Right lobe of liver (tissue), 6 donors: ENCODE measurements at places on chromosomes 3 and 15.

DNA sequence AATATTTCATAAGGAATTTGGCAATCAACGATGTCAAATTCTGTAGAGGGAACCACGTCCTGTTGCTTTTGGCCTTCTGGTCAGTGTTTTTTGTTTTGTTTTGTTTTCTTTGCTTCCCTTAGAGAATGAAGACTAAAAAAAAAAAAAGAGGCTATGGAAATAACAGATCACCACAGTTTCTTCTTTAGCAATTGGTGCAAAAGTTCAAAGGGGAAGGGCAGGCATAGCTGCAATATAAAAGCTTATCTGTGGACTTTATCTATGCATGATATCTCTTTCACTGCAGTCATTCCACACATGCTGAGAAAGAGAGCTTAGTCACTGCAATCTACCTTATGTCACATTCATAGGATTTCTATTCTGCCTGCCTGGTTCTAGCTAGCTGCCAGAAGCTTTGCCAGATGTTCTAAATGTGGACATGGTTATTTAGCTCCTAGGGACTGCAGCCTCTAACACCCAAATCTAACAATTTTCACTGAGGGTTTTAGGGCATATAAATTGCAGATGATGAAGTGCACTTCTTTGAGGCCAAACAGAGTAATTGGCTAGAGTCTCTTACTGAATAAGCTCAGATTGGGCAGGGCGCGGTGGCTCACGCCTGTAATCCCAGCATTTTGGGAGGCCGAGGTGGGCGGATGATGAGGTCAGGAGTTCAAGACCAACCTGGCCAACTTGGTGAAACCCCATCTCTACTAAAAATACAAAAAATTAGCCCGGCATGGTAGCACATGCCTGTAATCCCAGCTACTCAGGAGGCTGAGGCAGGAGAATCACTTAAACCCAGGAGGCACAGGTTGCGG lies 637.2 kb downstream of the NTRK3 start:
- no peaks in the 10 kb centered on the region for H3K36me3 ChIP-seq
- H3K27ac ChIP-seq, result no peak overlapping the region
- no peaks in the 10 kb centered on the region for H3K4me1 ChIP-seq
- H3K4me3 ChIP-seq, result no peak overlapping the region
- H3K27me3 ChIP-seq, result no peaks in the 10 kb centered on the region
- DNase-seq, result no peak

GRCh38 chr15:99605490-99605931 lies 39.7 kb downstream of the MEF2A start:
- DNase-seq, result no peak
- H3K36me3 ChIP-seq, result no peaks in the 10 kb centered on the region

DNA sequence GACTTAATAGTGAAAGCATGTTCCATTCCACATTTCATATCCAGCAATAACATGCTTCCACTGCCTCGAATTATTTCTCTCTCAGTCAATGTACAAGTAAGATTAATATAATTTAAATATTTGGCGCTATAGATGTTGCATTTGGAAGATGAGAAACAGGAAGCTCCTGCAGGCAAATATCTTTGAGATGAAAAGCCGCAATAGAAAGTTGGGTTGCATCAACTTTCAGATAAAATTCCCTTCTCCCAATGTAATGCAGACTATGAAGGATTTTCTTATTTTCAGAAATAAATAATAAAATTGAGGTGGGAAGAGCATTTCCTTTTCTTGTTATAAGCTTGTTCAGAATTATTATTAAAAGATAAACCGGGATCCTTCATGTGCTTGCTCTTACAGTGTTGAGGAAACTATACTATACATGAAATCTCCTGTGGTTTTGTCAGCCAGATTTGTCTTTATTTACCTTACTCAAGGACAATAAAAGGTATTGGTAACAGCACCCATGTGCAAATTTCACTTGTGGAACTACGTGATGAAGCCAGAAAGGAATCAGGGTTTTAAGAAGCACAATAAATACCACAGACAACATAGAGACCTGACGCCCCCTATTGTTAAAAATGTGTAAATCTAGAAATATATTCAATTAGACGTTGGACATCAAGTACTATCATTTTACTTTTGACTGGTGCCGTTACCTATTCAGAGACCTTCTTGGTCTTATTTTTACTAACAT lies 307.0 kb downstream of the ARPP21 start:
- no peaks in the 10 kb centered on the region for H3K27me3 ChIP-seq
- H3K4me3 ChIP-seq, result no peak overlapping the region
- H3K4me1 ChIP-seq, result no peaks in the 10 kb centered on the region
- no peak for DNase-seq

- no peaks in the 10 kb centered on the region for H3K27me3 ChIP-seq
- no peak for DNase-seq
- H3K4me3 ChIP-seq, result no peak overlapping the region
- H3K4me1 ChIP-seq, result peaks cover 10% of the 10 kb centered on the region
- no peak overlapping the region for H3K27ac ChIP-seq
These were observed 178.8 kb downstream of the KLHL25 start for GRCh38 chr15:85615930-85616329.

DNA sequence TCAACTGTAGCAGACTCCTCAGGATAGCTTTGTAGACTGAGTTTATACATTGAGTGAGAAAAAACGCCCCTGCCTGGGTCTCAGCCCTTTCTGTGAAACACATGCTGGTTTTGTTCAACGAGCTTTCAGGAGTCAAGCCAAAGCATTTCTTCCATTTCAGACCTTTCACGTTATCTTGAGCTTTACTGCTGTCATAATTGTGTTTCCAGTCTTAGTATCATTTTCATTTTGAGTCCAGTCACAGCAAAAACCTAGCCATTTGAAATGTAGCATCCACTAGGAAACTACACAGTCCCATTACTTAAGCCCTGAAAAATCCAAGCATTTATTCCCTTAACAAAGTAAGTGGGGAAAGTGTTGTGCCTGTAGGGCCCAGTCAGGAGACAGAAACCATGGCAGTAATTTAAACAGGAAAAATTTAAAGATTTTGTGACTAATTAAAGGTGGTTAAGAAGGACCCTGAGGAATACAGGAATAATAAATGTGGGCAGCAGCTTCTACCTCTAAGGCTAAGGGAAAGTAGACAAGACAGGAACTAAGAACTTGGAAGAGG lies 110.1 kb upstream of the ABHD17C start:
- peak overlapping the region; percentile 33 for H3K27ac ChIP-seq
- no peak overlapping the region for H3K4me3 ChIP-seq
- no peaks in the 10 kb centered on the region for H3K36me3 ChIP-seq
- no peaks in the 10 kb centered on the region for H3K27me3 ChIP-seq

DNA sequence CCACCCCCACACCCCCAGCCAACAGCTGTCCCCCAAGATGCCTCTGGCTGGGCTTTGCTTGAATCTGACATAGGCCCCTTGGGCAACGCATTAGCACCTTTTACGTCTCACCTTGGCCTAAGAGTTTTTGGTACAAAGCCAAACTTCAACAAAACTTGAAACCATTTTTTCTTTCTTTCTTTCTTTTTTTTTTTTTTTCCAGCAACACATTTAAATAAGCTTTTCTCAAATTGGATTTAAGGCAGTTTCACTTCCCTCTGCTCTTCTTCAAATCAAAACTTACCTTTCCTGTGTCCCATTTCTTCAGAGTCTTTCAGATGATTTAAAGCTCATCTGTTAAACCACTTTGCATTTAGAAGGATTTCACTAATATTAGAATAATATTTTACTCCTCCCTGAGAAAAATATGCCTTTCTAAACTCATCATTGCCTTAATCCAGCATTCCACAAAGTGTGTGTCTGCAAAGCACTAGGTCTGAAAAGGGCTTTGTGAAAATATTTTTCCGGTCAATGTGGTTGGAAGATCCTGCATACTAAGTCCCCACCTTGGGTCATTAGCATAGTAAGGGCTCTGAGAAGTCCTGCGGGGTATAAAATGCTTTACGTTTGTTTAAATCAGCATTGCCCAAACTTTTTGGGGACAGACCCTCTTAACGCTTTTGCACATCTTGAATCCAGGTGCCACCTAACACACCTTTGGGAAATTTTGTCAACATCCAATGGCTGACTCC lies 217.0 kb downstream of the TLE3 start:
- H3K4me1 ChIP-seq, result no peaks in the 10 kb centered on the region
- H3K27ac ChIP-seq, result no peak overlapping the region
- no peak overlapping the region for H3K4me3 ChIP-seq
- H3K36me3 ChIP-seq, result no peaks in the 10 kb centered on the region
- no peak for DNase-seq

DNA sequence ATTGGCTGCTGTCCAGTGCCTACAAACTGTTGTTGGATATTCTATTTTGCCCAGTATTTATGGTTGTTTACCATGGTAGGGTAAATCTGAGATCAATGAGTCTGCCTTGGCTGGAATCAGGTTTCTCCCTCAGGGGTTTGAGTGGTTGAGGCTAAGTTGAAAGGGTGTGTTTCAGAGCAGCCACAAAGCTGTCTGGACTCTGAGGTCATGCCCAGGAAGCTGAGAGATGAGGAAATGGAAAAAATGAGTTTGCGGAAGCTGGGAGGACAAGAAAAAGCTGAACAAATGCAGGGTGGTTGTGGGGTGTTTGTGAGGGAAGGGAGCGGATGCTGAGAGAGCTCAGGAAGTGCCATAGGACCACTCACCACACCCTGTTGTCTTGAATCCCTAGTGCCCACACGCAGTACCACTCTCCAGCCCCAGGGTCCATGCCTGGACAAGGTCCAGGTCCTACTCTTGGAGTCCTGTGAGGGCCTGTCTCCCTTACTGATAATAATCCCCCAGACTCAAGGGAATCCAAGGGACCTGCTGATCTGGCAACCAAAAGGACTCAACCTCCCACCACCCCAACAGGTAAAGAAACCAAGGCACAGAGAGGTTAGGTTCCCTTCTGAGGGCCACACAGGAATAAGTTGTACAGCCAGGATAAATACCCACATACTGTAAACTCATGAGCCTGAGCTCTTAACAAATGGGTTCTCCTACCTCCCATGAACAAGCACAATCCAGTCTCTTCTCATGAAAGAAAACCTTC lies 81.6 kb downstream of the PPCDC start:
- no peaks in the 10 kb centered on the region for H3K36me3 ChIP-seq
- no peaks in the 10 kb centered on the region for H3K27me3 ChIP-seq
- H3K4me3 ChIP-seq, result no peak overlapping the region
- peak overlapping the region; percentile 31 for H3K27ac ChIP-seq
- no peaks in the 10 kb centered on the region for H3K4me1 ChIP-seq

DNA sequence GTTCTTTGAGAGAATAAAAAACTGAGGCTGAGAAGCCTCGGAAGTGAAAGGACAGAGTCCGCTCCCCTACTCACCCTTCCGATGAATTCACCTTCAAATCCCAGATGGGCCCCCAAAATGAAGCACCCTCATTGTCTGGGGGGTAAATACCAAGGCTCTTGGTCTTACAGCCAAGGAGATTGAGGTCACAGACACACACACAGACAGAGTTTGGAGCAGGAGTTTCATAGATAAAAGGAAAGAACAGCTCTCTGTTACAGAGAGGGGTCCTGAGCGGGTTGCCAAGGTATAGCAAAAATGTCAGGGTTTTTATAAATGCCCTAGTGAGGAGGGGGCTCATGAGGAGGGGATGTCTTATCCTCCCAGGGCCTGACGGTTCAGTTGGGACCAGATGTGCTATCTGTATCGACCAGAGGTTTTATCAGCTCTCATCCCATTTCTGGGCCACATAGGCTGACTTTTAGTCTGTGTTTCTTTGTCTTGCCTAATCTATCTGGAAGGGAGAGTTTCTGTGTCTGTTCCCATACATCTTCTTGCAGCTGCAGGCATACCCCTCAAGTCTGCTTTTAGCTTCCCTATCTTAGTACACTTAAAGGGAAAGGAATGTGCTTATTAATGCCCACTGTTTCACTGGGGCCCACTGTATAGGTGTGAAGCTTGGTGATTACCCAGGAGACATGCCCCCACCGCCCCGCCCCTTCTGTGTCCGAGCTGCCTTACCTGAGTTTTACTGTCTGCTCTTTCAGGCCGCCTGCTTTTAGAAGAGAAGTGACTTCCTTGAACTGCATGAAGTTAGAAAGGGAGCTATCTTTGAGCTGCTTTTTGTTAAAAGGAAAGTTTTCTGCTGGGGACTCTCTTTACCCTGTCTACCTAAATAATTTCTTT lies 66.8 kb upstream of the ATP11B start:
- no peaks in the 10 kb centered on the region for H3K4me1 ChIP-seq
- H3K36me3 ChIP-seq, result no peaks in the 10 kb centered on the region
- no peaks in the 10 kb centered on the region for H3K27me3 ChIP-seq
- no peak overlapping the region for H3K4me3 ChIP-seq
- no peak overlapping the region for H3K27ac ChIP-seq
- no peak for DNase-seq

GRCh38 chr15:72616491-72617210 lies 37.8 kb upstream of the GOLGA6B start:
- H3K4me3 ChIP-seq, result no peak overlapping the region
- no peak for DNase-seq
- H3K36me3 ChIP-seq, result no peaks in the 10 kb centered on the region
- no peak overlapping the region for H3K27ac ChIP-seq
- no peaks in the 10 kb centered on the region for H3K27me3 ChIP-seq

GRCh38 chr3:4195006-4195405 lies 108.2 kb upstream of the SETMAR start:
- H3K4me1 ChIP-seq, result peaks cover 6% of the 10 kb centered on the region
- no peak overlapping the region for H3K27ac ChIP-seq
- no peak for DNase-seq
- H3K4me3 ChIP-seq, result no peak overlapping the region
- H3K36me3 ChIP-seq, result no peaks in the 10 kb centered on the region

GRCh38 chr3:186483611-186484340 lies 60.4 kb downstream of the CRYGS start:
- H3K36me3 ChIP-seq, result no peaks in the 10 kb centered on the region
- no peaks in the 10 kb centered on the region for H3K27me3 ChIP-seq
- DNase-seq, result no peak
- no peaks in the 10 kb centered on the region for H3K4me1 ChIP-seq
- H3K27ac ChIP-seq, result no peak overlapping the region

- H3K4me1 ChIP-seq, result no peaks in the 10 kb centered on the region
- H3K27me3 ChIP-seq, result no peaks in the 10 kb centered on the region
- H3K27ac ChIP-seq, result no peak overlapping the region
- H3K36me3 ChIP-seq, result no peaks in the 10 kb centered on the region
- H3K4me3 ChIP-seq, result no peak overlapping the region
- no peak for DNase-seq
These were observed 5.1 kb downstream of the ANP32A start for GRCh38 chr15:68815598-68815997.

GRCh38 chr15:69609176-69609575 lies 156.6 kb downstream of the RPLP1 start:
- H3K27me3 ChIP-seq, result no peaks in the 10 kb centered on the region
- no peaks in the 10 kb centered on the region for H3K4me1 ChIP-seq
- no peaks in the 10 kb centered on the region for H3K36me3 ChIP-seq
- H3K27ac ChIP-seq, result no peak overlapping the region
- H3K4me3 ChIP-seq, result no peak overlapping the region

DNA sequence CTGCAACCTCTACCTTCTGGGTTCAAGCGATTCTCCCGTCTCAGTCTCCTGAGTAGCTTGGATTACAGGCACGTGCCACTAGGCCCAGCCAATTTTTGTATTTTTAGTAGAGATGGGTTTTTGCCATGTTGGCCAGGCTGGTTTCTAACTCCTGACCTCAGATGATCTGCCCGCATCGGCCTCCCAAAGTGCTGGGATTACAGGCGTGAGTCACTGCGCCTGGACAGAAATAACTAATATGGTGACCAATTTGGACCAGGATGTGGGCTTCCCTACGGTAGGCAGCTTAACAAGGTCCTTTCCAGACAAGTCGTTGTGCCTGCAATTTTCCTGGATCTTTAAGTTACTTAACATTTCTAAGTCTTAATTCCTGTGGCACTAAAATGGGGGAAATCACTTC lies 14.8 kb downstream of the WDR53 start:
- no peak overlapping the region for H3K4me3 ChIP-seq
- no peaks in the 10 kb centered on the region for H3K4me1 ChIP-seq
- no peaks in the 10 kb centered on the region for H3K36me3 ChIP-seq
- H3K27me3 ChIP-seq, result no peaks in the 10 kb centered on the region
- no peak for DNase-seq
